ENCODE measurements at places on chromosomes 16 and 17.

DNA sequence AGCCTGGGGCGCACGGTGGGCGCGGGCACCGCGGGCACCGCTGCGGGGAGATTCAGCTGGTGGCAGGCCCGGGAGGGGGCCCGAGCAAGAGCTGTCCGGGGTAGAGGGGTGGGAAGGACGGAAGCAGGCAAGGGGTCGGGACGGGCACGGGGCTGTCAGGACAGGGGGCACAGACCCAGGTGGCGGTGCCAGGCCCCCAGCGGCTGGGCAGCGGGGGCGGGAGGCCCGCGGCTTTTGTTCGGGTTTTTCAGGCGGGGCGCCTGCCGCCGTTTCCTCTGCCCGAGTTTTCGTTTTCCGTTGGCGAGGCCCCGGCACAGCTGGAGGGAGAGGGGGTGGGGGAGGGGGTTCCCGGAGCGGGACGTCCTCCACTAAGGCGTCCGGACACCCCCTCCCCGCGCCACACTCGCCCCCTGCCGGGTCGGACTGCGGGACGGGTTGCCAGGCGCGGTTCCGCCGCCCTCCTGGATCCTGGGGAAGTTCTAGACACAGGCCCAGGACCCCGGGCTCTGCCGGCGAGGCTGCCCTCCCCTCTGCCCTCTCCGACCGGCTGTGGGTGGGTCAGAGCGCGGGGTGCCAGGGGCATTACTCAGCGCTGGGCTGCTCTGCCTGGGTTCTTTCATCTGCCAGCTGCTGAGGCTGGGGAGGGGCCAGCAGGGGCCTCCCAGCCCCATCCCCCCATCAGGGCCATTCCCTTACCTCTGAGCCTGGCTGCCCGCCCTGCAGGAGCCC, 543 bp downstream of the ARHGAP23 start:
- DNase-seq, result no peak

DNA sequence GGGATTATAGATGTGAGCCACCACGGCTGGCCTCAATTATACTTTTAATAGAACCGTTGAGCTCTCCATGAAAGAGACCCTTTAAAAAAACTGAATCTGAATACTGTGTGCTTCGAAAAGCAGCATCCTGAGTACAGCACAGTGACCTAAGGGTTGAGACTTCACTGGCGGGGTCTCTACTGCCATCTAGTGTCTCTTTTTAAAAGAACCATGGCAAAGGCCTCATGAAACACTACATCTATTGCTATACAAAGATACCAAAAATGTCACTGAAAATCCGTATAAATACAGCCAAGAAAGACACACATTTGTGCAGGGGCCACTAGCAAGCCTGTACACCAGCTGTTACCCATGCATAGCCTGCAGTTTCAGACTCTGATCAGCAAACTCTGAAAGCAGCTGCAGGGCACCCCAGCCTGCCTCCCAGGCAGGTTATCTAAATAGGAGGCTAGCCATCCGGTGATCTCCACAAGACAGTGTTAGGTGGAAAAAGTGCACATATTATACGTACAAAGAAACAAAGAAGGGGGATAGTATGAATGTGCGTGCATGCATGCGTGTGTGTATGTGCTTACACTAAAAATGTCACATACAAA, 35.3 kb downstream of the NPLOC4 start:
- DNase-seq, result peak; percentile 77

- no peak for DNase-seq
These were observed 96.4 kb downstream of the ABCC6 start for GRCh38 chr16:16126896-16127295.

DNA sequence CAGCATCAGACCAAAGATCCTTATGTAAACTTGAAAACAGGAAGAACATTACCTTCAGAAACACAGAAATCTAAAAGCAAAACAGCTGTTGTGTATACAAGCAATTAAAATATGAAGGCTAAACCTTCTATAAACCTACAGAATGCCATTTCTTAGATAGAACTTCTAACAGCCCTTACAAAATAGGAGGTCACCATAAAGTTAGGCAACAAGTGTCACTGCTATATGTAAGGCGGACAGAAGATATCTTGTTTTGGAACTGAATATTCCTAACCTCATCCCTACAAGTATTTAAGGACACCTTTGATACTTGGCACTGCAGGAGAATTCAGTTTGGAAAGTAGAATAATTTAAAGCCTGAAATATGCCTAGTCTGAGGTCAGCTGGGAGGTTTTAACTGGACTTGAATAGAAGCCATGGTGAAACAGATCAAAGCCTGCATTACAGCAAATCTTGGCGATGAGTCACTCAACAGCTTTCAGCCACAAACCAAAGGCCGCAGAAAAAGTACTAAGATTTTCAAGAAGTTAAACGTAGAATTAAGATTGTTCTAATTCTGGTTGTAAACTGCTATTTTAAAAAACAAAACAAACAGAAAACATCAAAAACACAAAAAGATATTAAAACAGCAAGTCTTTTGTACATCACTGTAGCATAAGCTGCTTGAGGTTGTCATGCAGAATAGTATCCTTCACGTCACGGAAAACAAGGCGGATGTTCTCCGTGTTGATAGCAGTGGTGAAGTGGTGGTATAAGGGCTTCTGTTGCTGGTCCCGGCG, 42.7 kb downstream of the GNA13 start:
- DNase-seq, result peak; percentile 76

DNA sequence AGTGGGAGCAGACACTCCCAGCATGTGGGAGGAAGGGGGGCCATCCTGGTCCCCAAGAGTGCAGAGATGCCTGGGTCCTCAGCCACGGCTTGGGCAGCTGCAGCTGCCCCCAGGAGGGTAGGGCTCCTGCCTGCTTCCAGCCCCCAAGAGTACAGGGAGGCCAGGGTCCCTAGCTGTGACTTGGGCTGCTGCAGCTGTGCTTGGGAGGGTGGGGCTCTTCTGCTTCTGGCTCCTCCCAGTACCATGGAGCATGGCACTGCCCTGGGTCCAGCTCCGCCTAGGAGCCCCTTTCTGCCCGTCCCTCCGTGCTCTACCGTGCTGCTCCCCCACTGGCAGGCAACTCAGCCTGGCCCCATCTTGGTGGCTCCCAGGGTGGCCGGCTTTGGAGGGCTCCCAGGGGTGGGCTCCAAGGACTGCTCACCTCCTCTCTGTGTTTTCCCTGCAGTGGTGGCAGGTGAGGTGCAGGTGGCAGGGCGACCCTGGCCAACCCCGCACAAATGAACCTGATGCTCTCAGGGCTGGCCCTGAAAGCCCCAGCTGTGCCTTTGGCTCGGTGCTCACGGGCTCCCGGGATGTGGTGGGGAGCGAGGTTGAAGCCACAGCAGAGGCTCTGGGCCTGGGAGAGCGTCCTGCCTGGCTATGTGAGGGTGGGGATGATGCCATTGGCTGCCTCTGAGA, 18.5 kb upstream of the USP22 start:
- no peak for DNase-seq
